SK-N-SH treated with all-trans-retinoic acid at 6 μM for 48 hours (cell line): ENCODE measurements at places on chromosomes 12 and 14.
A peak's percentile ranks its signal among the peaks of the same experiment; 100 is the strongest.

GRCh38 chr14:85909581-85909980 lies 379.6 kb downstream of the FLRT2 start:
- no peak for ATAC-seq

DNA sequence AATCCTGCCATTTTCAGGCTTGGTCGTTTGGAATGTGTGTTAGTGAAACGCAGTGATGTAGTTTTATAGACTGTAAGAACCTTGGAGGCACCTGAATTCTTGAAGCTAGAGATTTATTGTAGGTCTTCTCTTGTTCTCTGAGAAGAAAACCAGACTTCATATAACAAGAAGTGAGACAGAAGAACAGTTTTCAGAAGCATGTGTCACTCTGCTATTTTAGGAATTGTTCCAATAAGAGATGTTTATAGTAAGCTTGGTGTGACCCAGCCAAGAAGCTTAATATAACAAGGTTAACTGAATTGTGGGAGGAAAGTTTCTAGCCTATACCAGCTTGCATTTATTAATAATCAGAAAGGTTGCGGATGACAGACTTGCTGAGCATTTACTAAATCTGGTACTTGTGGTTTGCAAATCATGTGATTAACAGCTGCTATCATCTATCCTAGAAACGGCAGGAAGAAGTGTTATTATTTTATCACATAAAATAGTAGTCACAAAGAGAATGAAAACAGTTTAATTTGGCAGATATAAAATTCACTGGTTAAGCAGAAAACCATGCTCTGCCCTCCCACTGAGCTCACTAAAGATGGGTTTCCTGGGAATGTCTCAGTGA lies 49.2 kb upstream of the BCAT1 start:
- peak; percentile 86 for ATAC-seq

DNA sequence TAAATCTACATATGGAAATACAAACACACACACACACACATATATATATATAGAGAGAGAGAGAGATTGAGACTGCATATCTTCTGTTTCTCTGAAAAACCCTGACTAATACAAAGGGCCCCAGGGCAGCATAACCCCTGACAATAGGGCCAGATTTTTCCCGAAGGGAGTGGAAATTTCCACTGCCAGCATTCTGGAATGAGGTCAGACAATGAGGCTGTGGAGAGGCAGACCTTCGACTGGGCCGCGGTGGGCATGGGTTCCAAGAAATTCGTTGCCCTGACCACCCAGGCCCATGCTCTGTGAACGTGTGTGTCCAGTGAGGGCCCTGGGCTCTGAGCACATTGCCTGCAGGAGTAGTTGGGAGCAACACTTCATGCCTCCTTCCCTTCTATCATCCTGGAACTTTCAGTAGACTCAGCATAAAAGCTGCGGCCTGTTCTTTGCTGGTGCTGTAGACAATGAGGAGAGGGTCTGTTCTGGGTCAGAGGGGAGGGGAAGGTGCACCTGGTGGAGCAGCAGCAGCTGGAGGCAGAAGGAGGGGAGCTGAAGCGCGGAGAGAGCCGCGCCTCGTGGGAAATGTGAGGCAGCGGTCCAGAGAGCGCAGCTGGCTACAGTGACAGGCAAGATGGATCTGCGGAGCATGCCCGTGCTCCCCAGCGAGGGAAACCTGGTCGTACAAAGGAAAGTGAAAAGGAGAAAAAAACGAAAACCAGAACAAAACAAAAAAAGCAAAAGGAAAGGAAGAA lies 25.6 kb upstream of the CCDC60 start:
- no peak for ATAC-seq

GRCh38 chr12:53207042-53207441 lies at the start of gene ITGB7:
Gene ITGB7 (minus strand): TSS chr12:53207251. CDS start chr12:53200443, 6,808 bp downstream.
- ATAC-seq, result no peak
